ENCODE measurements at places on chromosomes 12 and 14.

GRCh38 chr12:58148405-58148804 lies 207.0 kb downstream of the ATP23 start:
- no peak for DNase-seq

DNA sequence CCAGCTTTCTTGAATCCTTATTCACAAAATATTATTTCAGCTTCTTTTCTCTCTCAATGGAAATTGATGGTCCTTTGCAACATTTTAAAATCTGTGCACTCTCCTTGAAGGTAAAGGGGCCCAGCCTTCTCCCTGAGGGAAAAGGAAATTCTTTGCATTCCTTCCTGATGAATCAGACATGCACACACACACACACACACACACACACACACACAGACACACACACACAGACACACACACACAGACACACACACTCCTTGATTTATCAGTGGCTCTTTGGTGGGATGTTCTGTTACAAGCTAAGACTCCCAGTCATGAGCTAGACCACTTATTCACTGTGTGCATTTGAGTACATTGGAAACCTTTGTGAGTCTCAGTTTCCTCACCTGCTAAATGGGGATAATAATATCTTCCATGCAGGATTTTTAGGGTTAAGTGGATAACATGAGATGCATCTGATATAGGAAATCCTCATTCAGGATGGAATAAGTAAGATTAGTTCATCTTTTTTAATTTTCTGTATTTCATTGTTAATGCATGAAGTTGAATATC lies 45.1 kb upstream of the HMGA2 start:
- DNase-seq, result no peak

- no peak for DNase-seq
Measured at GRCh38 chr12:4720637-4720995, 416 bp downstream of the GALNT8 start.

- no peak for DNase-seq
Measured at GRCh38 chr12:93748672-93749383, 71.7 kb downstream of the CRADD start.

- no peak for DNase-seq
Measured at GRCh38 chr14:95440496-95440895, 76.0 kb downstream of the SYNE3 start.

DNA sequence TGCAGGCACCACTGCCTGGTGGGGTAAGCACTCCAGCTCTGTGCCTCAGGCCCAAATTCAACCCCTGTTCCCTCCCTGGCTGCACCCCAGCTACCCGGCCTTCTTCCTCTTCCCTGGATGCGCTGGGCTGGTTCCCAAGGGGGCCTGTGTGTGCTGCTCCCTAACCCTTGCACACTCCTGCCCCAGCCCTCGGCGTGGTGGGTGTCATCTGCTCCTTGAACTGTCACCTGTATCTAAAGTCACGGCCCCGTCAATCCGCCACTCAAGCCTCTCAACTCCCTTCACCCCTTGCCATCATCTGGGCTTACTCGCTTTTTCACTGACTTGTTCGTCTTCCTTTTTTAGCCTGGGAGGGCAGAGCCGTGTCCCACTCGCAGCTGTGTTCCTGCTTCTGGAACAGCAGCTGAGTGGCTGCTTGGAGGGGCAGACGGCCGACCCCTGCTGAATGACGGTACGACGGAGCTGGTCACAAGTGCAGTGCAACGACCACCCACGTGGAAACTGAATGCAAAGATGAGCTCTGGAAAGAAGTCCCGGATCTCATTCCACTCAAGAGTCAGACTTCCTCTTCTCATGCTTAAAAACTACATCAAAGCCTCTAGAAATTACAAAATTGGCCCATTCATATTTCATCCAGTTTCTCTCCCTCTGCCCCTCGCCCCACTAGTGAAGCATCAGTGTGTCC lies 138.9 kb downstream of the PIWIL1 start:
- DNase-seq, result no peak

- DNase-seq, result no peak
Measured at GRCh38 chr14:64628940-64629408, 75.2 kb upstream of the PLEKHG3 start.

DNA sequence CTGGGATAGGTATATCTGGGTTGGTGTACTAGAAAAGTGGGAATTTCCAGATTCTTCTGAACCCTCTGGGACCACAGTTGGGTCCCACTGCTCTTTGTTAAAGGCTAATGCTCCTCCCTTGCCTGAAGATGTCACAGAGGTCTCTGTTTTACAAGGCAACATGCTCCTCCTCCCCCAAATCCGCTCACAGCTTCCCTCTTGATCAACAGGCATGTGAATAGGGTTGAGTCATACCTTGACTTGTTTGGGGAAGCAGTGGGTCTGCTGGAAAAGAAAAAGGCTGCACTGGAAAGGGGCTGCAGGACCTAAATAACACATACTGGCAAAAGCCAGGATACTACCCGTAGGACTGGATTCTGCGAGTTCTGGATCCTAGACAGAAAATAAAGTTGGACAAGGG lies 165.4 kb upstream of the TMEM260 start:
- DNase-seq, result no peak

DNA sequence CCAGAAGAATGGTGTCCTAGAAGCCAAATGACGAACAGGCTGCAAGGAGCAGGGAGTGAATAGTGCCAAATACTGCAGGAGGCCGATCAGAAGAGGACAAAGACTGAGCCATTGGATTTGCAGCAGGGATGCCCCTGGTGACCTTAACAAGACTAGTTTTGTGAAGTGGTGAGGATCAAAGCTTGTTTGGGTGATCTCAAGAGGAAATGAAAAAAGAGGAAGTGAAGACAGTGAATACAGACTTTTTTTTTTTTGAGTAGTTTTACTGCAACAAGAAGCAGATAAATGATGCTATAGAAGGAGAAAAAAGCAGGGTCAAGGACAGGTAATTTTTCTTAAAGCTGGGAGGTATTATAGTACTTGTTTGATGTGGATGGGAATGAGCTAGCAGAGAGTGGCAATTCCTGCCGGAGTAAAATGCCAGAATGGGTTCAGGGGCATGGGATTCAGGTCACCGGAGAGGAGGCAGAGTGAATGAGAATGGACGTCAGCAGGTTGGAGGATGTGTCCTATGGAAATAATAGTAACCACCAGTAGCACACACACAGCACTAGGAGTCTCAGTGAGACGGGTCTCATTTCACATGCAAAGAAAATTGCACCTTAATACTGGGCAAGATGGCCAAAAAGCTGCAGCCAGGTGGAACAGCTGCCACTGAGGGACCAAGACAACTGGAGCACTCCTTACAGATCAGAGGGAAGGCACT lies 345.8 kb upstream of the CCDC196 start:
- no peak for DNase-seq

GRCh38 chr14:80645667-80646413 lies 295.7 kb downstream of the CEP128 start:
- DNase-seq, result no peak

GRCh38 chr12:30330565-30330964 lies 365.1 kb downstream of the IPO8 start:
- no peak for DNase-seq

DNA sequence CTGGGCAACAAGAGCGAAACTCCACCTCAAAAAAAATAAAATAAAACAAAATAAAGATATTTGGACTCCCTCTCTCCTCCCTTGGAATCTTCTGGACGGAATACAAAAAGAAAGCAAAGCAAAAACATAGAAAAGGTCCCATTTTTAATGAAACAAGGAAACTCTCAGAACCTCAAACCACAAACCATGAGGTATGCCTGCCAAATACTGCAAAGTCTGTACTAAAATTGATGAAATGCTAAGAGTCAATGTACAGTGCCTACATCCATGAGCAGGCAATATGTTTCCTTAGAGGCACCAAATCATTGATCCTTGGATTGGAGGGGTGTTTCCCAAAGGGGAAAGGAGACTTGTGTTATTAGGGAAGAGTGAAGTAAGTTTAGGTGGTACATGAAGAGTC lies 8.2 kb upstream of the RPS6KA5 start:
- DNase-seq, result peak; percentile 18

DNA sequence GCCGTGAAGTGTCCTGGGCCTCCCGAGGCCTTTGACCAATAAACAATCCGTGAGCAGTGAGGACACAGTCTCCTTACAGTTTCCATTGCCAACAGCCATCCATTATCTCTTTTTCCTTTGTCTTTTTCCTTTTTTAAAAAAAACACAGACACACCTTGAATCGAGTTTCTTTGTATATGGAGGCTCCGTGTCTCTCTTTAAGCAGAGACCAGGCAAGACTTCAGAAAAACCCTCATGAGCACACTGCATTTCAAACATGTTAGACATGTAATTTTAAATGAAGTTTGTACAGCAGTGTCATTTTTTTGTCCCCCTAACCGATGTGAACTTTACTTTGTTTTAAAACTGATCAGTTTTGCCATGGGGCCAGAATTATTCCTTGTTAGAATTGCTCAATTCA lies 111.1 kb downstream of the SPTSSA start:
- no peak for DNase-seq

- peak; percentile 61 for DNase-seq
Measured at GRCh38 chr12:6766651-6767349, 637 bp downstream of the PTMS start.

GRCh38 chr14:73058922-73059673 lies 764 bp downstream of the RBM25 start:
- DNase-seq, result no peak
